Stimulated activated CD8-positive, alpha-beta memory T cell treated with anti-CD3 and anti-CD28 coated beads, Interleukin-7, amount 100 ng/mL, for 48 hours (primary cell): ENCODE measurements at places on chromosomes 7 and 10.
A peak's percentile ranks its signal among the peaks of the same experiment; 100 is the strongest.

DNA sequence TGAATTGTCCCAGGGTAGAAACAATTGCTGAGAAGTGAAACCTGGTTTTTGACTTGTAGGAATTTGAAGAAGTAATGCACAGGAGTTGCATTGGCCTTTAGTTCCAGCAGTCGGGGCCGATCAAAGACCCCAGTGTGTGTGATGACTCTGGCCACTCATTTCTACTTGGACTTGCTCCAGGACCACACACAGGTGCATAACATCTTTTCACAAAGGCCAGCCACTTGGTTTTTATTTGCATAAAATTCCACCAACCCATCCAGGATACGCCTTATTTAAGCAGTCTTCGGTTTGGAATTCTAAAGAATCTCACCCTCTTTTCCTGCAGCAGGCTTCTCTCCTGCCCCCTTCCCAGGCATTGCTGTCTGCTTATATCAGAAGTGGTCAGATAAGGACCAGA lies 162.0 kb upstream of the HABP2 start:
- no peak for DNase-seq

DNA sequence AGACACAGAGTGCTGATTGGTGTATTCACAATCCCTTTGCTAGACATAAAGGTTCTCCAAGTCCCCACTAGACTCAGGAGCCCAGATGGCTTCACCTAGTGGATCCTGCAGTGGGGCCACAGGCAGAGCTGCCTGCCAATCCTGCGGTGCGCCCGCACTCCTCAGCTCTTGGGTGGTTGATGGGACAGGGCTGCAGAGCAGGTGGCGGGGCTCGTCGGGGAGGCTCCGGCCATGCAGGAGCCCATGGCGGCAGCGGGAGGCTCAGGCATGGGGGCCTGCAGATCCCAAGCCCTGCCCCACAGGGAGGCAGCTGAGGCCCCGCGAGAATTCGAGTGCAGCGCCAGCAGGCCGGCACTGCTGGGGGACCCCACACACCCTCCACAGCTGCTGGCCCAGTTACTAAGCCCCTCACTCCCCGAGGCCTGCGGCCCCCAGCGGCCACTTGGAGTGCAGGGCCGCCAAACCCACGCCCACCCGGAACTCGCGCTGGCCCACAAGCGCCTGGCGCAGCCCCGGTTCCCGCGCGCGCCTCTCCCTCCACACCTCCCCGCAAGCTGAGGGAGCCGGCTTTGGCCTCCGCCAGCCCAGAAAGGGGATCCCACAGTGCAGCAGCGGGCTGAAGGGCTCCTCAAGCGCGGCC lies 7.7 kb upstream of the BET1 start:
- no peak for DNase-seq

- no peak for DNase-seq
Measured at GRCh38 chr10:91797048-91797690, 1.1 kb upstream of the TNKS2 start.

- no peak for DNase-seq
Measured at GRCh38 chr7:109996927-109997326, 1094.0 kb upstream of the LRRN3 start.

DNA sequence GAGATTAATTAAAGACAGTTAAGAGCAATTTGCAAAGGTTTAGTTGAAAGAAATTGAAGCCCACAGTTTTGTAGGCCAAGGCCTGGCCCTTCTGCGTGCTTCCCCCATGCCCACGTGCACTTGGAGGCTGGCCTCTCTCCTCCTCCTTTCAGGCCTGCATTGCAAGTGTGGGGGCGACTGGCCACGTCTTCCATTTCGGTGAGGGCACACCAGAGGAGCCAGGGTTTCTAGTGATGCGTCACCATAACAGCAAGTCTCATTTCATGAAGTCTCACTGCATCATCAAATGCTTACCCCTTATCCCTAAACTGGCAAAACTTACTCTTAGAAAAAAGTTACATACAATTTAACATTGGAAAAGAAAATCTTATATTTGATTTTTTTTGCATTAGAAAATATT lies 141.2 kb downstream of the NRF1 start:
- no peak for DNase-seq

GRCh38 chr7:130908345-130909160 lies 174.5 kb upstream of the KLF14 start:
- DNase-seq, result no peak

DNA sequence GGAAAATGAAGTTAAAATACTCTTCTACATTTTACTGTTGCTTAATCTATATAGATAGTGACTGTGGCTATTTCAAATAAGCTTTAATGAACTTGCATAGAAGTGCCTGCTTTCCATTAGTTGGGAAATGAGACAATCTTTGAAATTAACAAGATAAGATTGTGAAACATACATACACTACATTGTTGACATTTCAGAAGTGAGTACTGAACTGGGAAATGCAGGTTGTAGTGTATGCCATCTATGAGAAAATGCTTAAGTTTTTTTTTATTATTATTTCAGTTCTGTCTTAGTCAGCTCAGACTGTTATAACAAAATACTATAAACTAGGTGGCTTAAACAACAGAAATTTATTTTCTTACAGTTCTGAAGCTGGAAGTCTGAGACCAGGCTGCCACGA lies 49.6 kb upstream of the CSTF2T start:
- DNase-seq, result no peak

DNA sequence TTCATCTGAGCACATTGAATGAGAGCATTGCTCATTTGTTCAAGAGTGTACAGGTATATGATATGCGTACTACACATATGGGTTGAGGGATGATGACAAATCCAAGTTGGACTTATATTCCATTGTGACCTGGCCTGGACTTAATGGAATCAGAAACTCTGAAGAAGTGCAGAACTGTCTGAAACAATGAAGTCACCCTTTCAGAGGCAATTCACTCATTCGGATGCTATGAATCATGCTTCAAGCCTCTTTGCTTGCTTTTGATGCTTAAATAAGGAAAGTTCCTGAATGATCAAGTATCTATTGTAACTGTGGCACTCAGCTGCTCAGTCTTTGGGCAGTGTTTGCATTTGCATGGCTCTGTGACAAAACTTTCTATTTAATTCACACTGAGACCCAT lies 93.4 kb downstream of the ZNF365 start:
- no peak for DNase-seq

GRCh38 chr10:57987055-57987721 lies 280.5 kb downstream of the IPMK start:
- no peak for DNase-seq

DNA sequence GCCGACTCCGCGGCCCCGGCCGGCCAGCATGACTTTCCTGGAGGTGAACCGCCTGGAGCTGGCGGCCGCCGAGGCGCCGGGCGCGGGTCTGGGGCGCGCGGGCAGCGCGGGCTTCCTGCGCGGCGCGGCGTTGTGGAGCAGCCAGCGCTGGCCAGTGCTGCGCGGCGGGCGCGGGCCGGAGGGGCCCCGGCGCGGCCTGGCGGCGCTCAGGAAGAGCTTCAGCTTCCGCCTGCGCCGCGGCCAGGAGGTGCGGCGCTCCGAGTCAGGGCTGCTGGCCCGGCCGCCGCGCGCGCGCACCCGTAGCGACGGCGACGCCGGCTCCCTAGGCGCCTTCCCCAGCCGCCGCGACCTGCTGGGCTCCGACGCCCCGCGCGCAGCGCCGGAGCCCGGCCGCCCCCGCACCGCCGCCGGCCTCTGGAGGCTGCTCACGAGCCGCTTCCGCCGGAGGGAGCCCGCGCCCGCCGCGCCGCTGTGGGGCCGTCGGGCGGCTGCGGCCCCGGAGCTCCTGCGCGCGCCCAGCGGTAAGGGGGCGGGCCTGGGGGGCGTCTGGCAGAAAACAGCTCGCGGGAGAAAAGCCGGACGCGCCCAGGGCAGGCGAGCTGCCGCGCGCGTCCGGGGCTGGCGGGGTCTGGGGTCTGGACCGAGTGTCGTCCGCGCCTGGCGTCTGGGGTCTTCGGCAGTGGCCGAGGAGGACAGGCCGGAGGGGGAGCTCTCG lies 29.0 kb downstream of the AGAP3 start:
- no peak for DNase-seq

GRCh38 chr7:156515911-156516790 lies 124.4 kb upstream of the RNF32 start:
- no peak for DNase-seq

- DNase-seq, result no peak
Measured at GRCh38 chr7:39587393-39587792, 21.2 kb downstream of the YAE1 start.

DNA sequence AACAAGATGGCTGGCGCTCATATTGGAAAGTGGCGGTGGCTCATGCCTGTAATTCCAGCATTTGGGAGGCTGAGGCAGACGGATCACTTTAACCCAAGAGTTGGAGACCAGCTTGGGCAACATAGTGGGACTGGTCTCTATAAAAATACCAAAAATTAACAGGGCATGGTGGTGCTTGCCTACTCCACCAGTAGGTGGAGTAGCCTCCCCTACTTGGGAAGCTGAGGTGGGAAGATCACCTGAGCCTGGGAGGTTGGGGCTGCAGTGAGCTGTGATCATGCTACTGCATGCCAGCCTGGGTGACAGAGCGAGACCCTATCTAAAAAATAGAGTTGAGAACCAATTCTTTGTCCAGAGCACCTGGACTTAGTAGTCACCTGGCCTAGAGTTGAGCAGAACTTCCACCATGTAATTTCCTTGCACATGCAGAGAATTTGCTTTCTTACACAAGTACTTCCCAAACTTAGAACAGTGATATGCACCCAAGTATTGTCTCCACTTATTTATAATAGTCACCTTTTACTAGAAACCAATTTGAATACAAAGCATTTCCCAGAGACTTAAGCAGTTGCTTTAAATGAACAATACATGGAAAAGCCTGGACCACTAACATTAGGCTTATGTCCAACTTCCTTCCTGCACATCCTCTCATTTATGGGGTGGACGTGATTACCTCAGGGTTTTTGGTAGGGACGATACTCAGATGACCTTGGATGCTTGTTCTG lies 15.9 kb downstream of the LAMB4 start:
- no peak for DNase-seq

DNA sequence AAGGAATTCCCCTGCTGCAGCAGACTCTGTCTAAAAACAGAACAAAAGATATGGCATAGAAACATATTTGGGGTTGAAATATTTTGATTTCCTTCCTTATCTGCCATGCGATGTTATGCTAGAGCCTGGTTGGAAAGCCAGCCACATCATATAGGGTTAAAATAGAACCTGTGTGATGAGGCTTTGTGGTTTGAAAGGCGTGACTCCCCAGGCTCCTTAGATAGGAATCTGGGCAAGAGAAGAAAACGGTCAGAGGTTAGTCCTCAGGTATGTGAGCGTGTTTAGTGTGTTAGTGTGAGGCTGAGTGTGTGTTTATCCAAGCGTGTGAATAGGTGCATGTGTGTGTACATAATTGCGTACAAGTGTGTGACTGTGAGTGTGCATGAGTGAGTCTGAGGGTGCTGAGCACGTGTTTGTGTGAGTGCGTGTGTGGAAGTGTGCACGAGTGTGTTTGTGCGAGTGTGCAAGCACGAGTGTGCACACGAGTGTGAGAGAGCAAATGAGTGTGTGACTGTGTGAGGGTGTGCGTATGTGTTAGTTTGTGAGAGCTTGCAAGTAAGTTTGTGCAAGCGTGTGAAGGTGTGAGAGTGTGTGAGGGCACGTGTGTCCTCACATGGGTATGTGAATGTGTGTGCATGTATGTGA lies 79.9 kb downstream of the COL26A1 start:
- no peak for DNase-seq

- DNase-seq, result peak; percentile 28
Measured at GRCh38 chr7:78039790-78040776, 241.5 kb downstream of the PHTF2 start.

- no peak for DNase-seq
Measured at GRCh38 chr10:126075009-126075408, 178.6 kb downstream of the FANK1 start.

DNA sequence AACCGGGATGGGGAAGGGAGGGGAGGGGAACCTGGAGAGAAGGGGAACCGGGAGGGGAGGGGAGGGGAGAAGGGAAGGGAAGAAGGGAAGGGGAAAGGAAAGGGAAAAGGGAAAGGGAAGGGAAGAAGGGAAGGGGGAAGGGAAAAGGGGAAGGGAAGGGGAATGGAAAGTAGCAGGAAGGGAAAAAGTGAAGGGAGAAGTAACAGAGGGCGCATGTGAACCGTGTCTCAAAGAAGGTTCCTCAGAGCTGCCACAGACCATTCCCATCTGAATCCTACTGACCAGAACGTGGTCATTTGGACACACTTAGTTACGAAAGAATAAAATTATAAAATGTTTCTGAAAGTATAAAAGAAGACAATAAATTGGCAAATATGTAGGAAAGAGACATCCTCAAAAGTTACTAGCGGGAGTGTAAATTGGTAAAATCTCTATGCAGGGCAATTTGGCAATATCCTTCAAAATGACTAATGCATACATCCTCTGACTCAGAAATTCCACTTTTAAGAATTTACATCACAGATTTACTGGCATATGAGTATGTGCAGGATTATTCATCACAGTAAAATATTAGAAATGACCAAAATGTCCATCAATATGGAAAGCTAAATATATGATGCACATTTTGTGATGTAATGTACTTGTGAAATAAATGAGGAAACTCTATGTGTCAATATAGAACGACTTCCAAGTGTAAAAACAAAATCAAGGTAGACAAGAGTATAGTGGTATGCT lies 12.9 kb downstream of the C10orf67 start:
- no peak for DNase-seq

GRCh38 chr10:51318399-51319172 lies 244.3 kb downstream of the PRKG1 start:
- no peak for DNase-seq

DNA sequence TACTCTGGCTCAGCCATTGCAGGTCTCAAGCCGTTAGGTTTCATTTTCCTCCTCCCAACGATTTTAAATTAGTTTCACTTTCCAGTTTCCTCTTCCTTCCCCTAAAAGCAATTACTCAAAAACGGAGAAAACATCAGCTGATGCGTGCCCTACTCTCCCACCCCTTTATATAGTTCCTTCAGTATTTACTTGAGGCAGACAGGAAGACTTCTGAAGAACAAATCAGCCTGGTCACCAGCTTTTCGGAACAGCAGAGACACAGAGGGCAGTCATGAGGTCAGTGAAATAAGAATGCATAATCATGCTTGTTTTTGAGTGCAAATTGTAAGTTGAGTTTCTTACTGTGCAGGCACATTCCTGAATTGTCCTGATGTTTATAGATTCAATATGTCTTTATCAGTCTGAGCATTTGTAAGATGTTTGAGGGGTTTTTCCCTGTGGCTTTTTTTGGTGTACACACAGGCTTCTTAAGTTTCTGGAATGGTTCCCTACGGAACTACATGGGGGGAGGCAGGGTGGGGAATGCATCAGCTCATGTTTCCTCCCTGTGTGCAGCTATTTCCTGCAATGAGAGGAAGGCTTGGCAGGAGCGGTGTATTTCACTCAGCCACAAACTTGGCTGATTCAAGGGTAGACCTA lies at the start of gene IFIT3:
IFIT3 (plus strand) TSS at position 195 of the 639 bp plus-strand sequence; CDS start at position 272, 77 bp downstream.
- no peak for DNase-seq

GRCh38 chr7:13153742-13154141 lies 466.3 kb downstream of the ARL4A start:
- no peak for DNase-seq
